Activated CD8-positive, alpha-beta T cell treated with anti-CD3 and anti-CD28 coated beads for 36 hours (primary cell): ENCODE measurements at places on chromosomes 3 and 15.

- no peak for DNase-seq
Measured at GRCh38 chr15:57655053-57655452, 51.5 kb upstream of the POLR2M start.

DNA sequence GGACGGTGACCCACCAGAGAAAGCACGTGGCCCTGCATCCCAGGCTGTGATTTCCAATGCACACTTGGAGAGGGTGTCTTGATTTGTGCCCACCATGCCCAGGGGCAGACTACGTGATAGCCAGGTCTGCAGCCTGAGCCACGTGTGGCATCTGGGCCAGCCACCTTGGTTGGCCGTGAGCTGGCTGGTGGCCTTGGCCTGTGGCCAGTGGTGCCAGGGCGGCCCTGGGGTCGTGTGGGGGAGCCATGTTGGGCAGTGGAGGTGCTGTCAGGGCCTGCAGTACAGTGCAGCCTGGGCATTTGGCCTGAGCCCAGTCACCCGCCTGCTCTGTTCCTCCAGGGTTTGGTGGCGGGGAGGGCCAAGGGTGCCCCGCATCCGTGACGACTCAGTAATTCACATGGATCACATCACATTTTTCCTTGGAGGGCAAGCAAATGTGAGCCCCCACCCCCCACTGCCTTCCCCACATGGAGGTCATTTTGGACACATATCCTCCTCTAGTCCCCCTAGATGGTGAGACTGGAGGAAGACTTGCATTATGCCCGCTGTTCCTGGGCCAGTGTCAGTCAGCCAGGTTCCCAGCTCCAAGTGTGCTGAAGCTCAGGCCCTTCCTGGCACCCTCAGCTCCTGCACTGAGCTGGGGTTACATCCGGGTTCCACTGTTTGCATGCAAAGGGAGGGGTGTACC is 201.4 kb downstream of the UBE3A start:
- no peak for DNase-seq

- no peak for DNase-seq
Measured at GRCh38 chr3:174891524-174892203, 32.5 kb downstream of the NAALADL2 start.

GRCh38 chr3:13569201-13569600 is 20.3 kb downstream of the FBLN2 start:
- no peak for DNase-seq

DNA sequence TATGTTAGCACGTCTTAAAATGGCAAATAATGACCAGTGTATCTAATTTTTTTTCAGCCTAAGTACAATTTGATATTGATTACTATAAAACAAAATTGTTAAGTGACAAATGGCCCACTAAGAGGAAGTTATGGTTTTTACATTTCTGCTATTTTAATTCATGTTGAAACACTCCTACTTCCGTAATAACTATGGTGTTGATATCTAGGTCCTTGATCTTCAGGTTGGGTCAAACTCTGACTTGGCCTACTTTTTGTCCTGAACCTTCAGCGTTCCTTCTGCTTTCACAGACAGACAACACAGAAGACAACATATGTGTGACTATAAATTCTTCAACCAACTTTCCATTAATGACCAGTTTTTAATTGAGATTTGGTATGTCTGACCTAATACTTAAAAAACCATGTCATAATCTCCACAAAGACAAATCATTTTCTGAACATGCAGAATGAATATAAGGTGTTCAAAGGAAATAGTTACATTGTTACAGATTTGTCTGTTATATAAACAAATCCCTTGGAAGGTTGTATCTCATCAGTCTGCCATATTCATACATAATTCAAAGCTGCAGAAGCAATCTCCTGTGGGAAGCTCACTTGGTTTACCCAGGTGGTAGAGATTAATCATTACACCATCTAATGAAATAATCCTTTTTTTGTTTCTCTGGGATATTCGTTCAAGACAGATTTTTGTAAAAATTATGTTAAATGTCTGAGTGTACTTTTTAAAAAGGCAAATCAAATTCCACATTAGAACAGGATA is 92.1 kb upstream of the TSPAN3 start:
- no peak for DNase-seq
